COLO829 (cell line): ENCODE measurements at places on chromosomes 13 and 19.

DNA sequence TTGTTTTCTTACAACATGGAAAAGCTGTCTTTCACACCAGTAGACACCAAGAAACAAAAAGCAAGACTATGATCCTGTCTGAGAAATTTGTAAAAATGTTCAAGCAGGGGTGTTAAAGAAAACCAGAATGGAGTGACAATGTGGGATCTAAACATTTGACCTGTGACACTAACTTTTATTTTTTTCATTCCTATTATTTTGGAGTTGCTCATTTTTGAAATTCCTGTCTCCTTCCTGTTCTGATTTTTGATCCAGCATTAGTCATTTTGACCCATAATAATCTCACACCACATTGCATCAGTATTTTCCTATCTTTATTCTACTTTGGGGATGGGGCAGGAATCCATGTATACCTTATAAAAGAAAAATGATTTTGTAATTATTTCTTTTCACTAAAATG, 164.2 kb downstream of the DLEU7 start:
- DNase-seq = no peak

DNA sequence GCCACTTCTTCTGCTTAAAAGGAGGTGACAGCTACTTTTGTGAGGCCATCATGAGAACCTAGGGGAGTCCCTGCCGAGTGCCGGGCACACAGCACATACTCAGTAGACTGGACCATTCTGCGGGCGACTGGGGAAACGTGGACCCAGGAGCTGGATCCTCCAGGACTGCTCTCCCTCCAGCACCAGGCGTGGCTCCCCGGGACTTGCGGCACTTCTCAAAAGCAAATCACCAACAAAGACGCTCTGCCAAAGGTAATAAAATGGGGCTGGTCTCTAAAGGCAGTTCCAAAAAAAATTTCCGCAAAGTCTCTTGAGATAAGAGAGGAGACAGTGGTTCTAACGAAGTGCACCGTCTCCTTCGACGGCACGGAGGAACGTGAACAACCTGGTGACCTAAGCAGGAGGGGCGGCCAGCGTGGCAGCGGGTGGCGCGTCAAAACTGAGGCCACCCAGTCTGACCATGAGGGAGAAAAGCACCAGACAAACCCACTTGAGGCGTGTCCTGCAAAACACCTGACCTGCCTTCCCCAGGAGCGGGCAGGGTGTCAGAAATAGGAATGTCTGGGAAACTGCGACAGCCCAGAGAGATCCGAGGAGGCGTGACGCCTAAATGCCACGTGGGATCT, 1.4 kb upstream of the TMPRSS9 start:
- no peak for DNase-seq

GRCh38 chr19:19429361-19429760, 23.9 kb downstream of the GATAD2A start:
- no peak for DNase-seq

- DNase-seq = no peak
These were observed 18.8 kb upstream of the KL start for GRCh38 chr13:32997399-32997798.

DNA sequence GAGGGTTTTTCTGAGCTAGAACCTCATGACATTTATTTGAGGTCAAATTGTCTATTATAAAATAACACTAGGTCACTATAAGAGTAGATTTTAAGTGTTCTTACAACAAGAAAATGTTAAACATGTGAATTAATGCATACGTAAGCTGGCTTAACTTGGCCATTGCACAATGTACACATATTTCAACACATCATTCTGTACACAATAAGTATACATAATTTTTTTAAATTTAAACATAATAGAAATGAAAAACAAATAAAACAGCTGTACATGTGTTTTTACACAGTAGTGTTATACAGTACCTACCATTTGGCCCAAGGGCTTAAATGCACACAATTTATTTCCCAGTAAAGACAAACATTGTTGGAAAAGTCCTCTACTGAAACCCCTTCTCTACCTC, 269.9 kb downstream of the DACH1 start:
- no peak for DNase-seq

GRCh38 chr13:100128373-100128772, 39.5 kb downstream of the PCCA start:
- DNase-seq = no peak

DNA sequence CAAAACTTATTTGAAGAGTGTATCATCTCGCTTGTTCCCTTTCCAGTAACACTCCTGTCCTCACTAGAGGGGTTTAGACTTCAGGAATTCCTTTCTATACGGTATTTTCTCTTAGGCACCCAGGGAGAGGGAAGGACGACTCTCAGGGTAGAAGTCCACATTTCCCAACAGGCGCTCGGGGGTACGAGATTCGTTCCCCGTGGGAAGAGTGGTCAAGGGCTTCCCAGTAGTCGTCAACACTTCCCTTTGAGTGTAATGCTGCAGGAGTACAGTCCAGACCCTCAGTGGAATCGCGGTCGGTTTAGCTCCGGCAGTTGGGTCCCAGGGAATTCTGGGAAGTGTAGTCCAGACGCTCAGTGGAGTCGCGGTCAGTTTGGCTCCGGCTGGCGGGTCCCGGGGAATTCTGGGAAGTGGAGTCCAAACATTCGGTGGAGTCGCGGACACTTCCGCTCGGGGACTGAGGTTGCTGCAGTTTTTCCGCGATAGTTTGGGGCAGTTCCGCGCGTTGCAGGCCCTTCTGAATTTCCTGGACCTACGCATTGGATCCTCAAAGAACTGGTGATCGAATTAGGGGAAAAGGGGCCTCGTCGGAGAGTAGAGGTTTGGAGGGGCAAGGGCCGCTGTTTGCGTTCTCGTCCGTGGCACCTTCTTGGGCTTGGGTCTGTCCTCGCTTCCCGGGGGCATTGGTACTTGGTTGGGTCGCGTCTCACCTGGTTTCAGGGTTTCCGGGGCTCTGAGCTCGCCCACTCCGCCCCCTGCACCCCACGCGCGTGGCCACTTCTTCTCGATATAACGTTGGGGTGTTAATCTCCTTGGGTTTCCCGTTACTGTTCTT, at the start of gene ZNF224:
Gene ZNF224, plus strand, starts transcription at position 431 of the 835 bp plus-strand sequence. CDS start 3,513 bp downstream, outside the sequence.
- peak; percentile 89 for DNase-seq

GRCh38 chr13:86856991-86857390, 814.2 kb upstream of the SLITRK5 start:
- DNase-seq = peak; percentile 2

DNA sequence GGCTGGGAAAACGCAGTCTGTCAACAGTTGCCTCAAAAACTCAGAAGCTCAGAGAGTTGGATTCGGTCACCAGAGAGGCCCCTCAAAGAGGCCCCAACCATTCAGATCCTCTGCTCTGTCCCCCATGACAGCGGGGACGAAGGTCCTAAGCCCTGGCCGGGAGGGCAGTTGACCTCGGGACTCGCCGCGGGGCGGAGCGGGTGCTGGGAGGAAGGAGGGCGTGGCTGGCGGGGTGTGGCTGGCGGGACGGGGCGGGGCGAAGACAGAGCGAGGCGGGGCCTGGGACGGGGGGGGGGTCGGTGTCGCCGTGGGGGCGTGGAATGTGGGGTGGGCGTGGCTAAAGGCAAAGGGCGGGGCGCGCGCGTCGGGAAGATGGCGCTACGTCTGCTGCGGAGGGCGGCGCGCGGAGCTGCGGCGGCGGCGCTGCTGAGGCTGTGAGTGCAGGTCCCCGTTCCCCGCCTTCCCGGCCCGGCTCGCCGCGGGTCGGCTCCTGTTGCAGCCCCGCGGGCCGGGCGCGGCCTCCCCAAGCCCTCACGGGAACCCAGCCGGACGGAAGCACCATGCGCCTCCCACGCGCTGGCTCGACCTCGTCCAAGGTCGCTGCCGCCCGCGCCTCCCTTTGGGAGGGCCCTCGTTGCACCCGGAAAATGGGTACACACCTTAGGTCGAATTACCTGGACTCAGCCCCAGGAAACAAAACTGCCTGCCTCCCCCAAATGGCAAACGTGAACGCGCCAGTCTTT, 105.2 kb downstream of the TM9SF2 start:
- peak; percentile 87 for DNase-seq

- no peak for DNase-seq
These were observed 30.3 kb downstream of the USPL1 start for GRCh38 chr13:30647824-30648521.

DNA sequence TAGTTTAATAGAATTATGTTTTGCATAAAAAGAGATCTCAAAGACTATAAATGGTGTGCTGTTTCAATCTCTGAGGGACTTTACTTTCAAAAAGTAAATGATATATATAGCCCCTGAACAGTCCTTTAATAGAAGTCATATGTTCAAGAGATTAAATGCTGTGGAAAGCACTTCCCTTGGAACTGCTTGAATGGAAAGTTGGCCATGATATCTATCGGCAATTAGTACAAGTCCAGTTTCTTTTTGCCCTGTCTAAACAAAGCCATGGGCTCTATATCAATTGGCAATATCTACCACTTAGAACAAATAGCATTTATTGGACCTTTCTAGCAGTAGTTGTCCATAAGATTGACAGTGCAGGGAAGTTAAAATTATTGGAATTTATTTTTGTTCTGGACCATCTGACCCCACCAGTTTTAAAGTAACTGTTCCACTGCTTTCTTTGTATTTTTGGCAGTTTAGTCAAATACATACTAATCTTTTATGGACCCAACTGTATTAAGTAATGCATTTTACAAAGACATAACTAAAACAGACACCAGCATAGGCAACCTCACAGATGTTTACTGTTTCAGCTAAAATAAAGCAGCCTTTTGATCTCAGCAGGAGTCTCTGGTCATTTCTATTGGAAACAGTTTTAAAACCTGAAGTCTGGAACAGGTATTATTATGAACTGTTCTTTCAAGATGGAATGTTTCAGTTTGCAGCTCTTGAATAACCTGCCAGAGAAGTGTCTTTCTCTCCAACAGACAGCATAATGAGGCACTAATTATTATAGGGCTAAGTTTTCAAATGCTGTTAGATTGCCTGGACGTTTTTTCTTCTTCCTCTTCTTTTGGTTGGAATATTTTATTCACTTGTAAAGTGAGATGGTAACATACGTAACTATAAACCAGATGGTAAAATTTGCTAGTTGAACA, 282.6 kb downstream of the DCLK1 start:
- no peak for DNase-seq

DNA sequence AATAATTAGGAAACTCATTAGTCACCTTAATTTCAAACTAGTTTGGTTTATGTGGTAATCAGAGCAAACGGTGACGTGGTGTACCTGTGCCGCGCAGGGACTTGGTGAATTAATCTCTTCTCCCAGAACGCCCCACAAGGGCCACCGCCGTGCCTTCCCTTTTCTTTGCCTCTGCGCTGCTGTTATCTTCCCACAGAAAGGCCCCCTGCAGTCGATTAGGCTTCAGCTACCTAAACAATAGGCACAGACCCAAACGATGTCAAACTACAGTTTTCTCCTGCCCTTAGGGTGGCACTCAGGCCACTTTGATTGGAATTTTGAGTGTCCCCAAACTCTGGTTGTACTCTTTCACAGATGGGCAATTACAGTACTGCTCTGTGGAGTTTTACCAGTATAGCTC, 115.5 kb downstream of the GGACT start:
- DNase-seq = no peak

DNA sequence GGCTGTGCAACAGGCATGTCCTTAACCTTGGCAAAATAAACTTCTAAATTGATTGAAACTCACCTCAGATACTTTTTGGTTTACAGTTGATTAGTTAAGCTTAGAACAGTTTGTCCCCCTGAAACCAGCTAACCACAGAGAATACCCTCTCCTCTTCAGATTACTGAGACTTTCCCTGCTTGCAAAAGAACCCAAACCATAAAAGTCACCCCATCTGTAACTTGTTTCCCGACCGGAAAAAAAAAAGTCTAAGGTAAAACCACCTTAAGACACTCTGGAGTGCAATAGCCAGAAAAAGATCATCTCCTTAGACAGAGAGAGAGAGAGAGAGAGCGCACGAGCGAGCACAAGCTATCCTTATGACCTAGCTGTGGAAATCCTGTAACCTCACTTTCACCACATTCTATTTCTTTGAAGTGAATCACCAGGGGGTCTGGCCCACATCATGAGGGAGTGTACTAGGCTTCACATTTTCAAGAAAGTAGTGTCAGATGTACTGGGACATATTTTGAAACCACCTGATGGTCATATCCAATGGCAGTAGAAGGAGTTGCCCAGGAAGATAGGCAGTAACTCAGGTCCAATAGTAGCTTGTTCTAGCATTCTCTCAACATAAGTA, 11.1 kb upstream of the GTF2F2 start:
- DNase-seq = no peak

DNA sequence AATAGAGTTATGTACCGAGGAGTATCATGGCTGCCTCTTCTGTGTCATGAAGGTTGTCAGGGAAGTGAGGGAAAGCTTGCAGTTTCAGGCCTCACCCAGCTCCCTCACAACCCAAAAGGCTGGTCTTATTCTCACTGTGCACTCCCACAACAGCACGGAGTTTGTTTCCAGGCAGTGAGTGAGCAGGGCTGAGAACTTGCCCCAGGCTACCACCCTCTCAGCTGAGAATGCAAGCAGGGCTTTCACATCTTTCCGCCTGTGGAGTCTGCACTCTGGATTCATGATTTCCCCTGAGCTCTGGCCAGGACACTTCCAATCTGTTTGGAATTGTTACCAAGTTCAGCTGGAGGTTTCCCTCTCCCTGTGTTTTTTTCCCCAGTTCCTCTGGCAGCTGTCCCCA, 2284.7 kb upstream of the PCDH20 start:
- DNase-seq = no peak

DNA sequence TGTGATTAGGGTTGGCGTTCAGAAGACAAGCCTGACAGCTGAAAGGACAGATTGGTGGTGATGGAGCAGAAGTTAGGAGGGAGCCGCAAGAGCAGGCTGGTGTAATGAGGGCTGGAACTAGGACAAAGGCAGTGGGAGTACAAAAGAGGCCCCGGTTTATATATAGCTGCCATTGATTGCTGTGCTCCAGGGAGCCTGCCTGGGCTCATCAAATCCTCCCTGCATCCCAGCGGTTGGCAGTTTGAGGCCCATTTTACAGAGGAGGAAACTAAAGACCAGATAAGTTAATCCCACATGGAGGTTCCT, 123.7 kb downstream of the CACNA1A start:
- no peak for DNase-seq

DNA sequence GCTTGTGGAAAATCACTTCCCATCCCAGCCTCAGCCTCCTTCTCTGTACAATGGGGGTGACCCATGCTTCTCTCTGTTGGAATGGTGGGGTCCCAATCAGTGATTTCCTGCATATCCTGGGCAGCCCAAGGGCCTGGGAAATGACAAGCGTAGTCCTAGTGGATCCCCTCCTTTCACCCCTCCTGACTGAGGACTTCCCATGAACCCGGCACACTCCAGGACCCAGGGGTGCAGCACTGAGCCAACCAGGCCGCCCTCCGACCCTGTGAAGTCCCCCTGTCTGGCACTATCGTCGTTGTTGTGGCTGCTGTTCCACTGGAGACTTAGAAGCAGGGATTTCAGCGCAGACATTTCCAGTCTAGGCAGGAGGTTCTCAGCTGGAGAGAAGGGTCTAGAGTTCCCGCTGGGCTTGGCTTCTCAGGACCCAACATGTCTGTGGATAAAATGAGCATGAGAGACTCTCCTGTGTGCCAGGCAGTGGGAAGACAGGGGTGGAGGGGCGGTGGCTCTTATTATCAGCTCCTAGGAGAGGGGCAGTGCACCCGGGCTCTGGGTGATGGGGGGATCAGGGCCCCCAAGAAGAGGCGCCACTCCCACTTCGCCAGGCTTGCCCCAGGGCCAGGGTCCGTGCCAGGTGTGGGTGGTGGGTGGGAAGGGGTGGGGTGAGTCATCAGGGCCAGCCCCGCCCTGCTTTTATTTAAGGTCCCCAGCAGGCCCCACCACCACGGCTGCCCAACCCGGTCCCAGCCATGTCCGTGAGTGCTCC, at the start of gene LGALS7B:
Gene LGALS7B, plus strand, starts transcription at position 723 of the 766 bp plus-strand sequence. Its CDS starts 27 bp downstream, at position 750.
- no peak for DNase-seq

GRCh38 chr13:79365981-79366380, 40.1 kb downstream of the RBM26 start:
- DNase-seq = no peak
